Fibroblast of the aortic adventitia (primary cell): ENCODE measurements at places on chromosomes 3 and 15. TPM values are rescaled to one million over a fixed set of nuclear protein-coding genes. Genes with fewer than 3 reads are reported as not detected.

DNA sequence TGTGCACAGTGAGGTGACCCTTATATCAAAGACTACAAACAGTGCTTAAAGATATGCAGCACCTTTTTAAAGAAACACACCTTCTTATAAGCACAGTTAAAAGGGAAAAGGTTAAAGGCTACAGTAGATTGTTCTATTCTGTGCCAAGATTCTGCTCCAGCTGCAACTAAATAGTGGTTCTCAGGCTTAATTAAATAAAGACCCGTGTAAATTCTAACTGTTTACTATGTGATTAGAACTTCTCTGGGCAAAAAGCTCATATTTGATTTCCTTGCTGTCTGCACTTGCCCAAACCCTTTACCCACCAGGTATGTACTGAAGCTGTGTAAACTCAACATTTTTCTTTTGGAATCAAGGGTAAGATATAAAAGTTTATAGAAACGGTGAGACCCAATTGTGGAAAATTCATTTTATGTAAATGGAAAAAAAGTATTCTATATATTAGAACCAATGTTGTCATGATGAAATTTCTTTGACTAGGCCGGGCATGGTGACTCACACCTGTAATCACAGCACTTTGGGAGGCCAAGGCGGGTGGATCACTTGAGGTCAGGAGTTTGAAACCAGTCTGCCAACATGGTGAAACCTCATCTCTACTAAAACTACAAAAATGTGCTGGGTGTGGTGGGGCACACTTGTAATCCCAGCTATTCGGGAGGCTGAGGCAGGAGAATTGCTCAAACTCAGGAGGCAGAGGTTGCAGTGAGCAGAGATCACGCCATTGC lies 230.6 kb downstream of the MECOM start:
- DNase-seq, result no peak

The ACSBG1 gene
- total RNA-seq, result under 0.01 TPM in 1 of 2 replicates, not detected in the other

The SATB1 gene
- 23.3 and 62.5 TPM in 2 replicates for total RNA-seq

DNA sequence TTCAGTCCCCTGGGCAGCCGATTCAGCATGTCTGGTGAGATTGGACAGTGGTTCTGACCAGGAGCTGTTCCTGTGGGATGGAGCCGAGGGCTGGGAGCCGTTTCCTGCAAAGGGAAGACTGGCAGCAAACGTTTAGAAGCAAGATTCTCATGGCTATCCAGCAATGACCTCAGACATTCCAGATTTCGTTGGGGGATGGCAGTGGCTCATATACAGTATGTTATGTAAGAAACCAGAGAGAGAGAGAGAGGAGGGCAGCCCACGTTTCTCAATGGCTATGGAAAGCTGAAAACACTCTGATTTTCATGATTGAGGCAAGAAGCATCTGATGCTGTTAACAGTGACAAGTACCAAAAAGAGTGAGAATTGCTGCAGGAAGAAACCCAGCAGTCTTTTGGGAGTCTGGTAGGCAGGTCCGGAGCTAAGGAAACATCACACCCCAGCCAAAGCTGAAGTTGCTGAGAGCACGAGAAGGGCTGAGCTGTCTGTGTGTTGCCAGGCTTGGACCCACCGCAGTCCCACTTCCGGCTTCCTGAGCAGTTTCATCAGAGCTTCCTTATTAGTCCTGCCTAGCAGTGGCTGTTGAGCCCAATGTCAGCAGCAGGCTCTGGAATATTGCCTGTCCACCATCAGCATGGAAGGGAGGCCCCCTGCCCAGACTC lies 25.6 kb upstream of the VPS8 start:
- DNase-seq, result peak; percentile 90

DNA sequence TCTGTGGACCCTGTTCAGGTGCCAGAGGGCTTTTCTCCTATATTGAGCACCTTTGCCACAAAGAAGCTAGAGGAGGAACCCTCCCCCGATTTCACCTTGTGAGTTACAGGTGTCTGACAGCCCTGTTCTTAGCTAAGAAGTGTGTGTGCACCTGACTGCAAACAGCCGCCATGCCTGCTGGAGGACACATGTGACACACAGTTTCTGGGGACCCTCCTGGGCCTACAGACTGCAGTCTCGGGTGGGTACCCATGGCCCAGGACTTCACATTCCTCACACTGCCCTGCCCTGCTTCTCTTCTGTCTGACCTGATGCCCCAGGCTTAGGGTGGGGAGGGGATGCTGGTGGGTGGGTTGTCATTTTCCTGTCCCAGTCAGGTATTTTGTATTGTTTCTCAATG lies 140.6 kb downstream of the CACNA1D start:
- DNase-seq, result no peak

The VEPH1 gene
- total RNA-seq, result 27.4 and 152 TPM in 2 replicates

DNA sequence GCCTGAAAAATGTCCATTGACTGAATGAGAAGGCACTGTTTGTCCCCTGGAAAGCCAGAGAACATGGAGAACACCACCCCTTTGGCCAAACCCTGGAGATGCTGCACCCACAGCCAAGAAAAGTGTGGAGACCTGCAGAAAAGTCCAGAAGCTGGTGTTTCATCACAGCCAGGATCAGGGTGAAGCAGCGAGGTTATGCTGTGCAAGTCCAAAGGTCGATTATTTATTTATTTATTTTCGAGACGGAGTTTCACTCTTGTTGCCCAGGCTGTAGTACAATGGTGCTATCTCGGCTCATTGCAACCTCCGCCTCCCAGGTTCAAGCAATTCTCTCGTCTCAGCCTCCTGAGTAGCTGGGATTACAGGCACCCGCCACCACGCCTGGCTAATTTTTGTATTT lies 5.5 kb upstream of the CTSH start:
- no peak for DNase-seq

DNA sequence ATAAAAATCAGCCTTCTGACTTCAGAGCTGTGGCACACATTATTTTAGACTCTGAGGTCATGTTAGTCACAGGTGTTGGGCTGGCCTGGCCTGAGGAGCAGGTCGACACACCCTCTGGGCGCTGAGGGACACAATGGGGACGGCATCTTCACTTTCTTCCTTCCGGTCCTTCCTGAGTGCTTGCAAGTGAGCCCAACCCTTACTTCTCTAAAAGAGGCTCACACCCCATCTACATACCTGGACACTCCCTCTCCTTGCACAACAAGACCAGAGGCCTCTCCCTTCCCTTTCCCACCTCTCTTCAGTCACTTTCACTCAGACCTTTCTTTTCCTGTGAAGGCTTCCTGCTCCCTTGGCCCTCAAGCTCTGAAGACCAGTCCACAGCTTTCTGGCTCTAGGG lies 85.4 kb downstream of the XXYLT1 start:
- no peak for DNase-seq

GRCh38 chr3:4988983-4989834 lies 10.0 kb downstream of the BHLHE40 start:
- DNase-seq, result peak; percentile 68

GRCh38 chr3:123076496-123077418 lies 9.9 kb downstream of the PDIA5 start:
- peak; percentile 62 for DNase-seq

GRCh38 chr15:63065262-63066221 lies 23.0 kb downstream of the TPM1 start:
- no peak for DNase-seq

The CLEC3B gene
- total RNA-seq, result 10.5 and 12.4 TPM in 2 replicates

The ANKRD28 gene
- total RNA-seq, result 117 and 121 TPM in 2 replicates

- peak; percentile 17 for DNase-seq
These were observed 30.5 kb upstream of the SRGAP3 start for GRCh38 chr3:9279966-9280365.

DNA sequence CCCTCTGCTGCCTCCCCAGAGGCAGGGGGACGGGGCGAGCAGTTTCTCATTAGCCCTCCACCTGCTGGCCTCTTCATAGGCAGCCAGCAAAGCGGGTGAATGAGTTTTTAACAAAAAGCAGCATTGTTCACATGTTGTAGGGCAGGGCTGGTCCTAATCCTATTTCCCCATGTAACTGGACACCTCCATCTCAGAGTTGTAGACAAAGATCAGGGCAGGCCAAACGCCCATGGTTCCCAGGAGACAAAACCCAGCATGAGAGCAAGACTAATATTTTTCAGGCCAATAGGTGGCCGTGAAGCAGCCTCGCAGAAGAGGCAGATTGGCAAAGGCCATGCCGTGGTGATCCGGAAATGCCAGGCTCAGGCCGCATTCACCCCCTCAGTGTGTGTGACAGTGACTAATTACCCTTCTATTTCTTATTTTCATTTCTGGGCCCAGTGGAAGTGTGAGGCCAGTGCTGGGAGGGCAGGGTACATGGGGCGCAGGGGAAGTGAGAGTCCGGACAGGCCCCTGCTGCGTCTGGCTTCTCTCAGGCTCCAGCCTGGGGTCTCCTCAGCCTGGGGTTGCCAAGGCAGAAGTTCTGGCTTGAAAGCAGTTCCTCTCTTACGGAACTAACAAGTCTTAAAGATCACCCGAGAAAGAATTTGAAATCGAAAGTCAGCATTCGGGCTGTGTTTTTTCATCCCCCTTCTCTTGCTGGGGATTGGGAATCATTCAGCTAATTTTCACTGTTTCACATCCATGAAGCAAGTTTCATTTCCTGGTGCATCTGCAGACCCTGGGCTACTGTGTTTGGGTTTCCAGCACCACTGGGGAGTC lies 64.8 kb downstream of the BOC start:
- DNase-seq, result peak; percentile 88

GRCh38 chr3:82012775-82013174 lies 251.3 kb upstream of the GBE1 start:
- DNase-seq, result peak; percentile 3

The PSMD2 gene
- 129 and 333 TPM in 2 replicates for total RNA-seq

The ARNT2 gene
- total RNA-seq, result 9.4 and 12.7 TPM in 2 replicates

The FHIT gene
- total RNA-seq, result 1.5 and 1.9 TPM in 2 replicates

The IMPG2 gene
- 0.45 and 0.65 TPM in 2 replicates for total RNA-seq

- DNase-seq, result no peak
These were observed 227.2 kb downstream of the OCA2 start for GRCh38 chr15:27871902-27872260.

The C3orf52 gene
- total RNA-seq, result 4.4 and 10.7 TPM in 2 replicates

- DNase-seq, result peak; percentile 62
These were observed 43.0 kb downstream of the ZBTB38 start for GRCh38 chr3:141411251-141411771.
